Activated CD4-positive, alpha-beta T cell treated with anti-CD3 and anti-CD28 coated beads, Interleukin-10, Interleukin-2, amounts not matched to agents 100 ng/mL and 50 ng/mL, durations not matched to agents 16 hours and 8 hours (primary cell): ENCODE measurements at places on chromosomes 7 and 10.

GRCh38 chr7:121853307-121853706 is 19.7 kb upstream of the PTPRZ1 start:
- DNase-seq: no peak

- no peak for DNase-seq
Observed at GRCh38 chr7:123120286-123120685, 79.5 kb downstream of the SLC13A1 start.

DNA sequence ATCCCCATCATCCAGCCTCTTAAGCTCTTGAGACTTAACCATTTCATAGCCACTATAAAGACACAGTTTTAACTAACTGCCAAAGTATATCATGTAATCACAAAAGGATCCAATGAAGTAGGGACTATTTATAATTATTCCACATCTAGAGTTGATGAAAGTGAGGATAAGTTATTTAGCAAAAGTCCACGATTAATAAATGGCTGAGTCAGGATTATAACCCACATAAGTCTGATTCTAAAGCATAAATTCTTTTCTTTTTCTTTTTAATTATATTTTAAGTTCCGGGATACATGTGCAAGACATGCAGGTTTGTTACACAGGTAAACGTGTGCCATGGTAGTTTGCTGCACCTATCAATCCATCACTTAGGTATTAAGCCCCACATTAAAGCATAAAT is 166.1 kb downstream of the PPP1R3A start:
- DNase-seq: no peak

GRCh38 chr7:139698844-139699243 is 79.0 kb downstream of the HIPK2 start:
- DNase-seq: no peak

DNA sequence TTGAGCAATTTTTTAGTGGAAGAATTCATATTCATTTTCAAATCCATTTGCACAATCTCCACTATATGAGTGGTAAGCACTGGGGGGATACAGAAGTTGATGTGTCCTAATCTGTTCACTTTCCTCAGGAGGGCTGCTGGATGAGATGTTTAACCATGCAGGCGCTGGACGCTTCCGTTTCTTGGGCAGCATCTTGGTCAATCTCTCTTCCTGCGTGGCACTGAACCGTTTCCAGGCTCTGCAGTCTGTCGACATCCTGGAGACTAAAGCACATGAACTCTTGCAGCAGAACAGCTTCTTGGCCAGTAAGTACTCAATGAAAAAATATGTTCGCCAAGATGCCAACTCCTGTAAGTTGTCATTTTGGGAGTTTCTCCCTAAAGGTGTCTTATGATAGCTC is 179.3 kb downstream of the ABCA13 start:
- no peak for DNase-seq

- no peak for DNase-seq
Observed at GRCh38 chr7:21011153-21011552, 224.5 kb upstream of the SP8 start.

GRCh38 chr7:117386110-117386706 is 41.1 kb downstream of the ASZ1 start:
- no peak for DNase-seq

DNA sequence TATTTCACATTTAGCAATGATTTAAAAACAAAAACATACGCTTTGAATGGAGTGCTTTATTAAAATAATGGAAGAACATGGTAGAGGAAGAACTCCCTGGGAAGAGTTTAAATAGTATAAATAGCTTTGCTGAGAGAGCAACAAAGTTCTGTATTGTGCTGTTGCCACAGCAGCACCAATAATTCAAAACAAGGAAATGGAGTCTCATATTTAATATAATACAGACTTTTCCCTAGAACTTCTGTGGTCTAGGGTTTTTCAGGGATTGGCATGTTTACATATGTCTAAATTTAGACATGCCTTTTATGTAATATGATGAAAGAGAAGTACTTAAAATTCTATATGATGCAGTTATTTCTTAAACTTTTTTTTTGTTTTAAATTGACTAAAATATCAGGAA is 217.2 kb upstream of the HDAC9 start:
- no peak for DNase-seq

DNA sequence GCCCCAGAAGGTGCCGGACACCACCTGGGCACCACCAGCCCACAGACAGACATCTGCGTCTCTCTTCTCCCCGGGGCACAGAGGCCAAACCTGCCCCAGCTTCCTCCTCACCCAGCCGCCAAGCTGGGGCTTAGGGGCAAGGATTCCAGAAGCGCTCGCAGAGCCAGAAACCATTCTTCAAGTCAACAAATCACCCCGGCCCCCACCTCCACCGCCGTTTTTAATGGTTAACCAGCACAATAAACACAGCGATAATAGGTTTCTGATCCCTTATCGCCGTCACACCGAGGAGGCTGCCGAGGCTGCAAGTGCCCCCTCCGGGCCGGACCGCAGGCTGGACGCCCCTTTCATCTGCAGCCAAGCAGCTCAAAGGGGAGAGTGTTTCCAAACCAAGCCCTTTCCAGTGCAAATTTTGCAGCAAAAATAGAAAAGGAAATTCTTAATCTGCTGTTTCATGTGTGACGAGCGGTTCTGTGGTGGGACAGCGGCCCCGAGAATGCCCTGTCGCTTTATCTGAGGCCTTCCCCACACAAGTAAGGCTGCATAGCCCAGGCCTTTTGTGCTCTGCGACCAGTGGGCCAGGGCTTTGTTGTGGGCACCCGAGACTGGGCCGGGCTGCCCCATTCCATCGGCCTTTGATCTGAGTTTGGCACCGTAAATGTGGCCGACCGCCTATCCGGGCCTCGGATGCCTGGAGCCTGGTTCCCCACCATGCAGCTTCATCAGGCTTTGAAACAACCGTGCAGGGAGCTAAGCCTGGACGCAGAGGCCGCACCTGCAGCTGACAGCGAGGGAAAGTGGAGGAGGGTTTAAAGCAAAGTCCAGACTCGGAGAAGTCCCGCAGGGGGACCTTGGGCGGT is 83.2 kb downstream of the FOXL3 start:
- no peak for DNase-seq

GRCh38 chr10:33306126-33306525 is 28.3 kb downstream of the NRP1 start:
- no peak for DNase-seq

DNA sequence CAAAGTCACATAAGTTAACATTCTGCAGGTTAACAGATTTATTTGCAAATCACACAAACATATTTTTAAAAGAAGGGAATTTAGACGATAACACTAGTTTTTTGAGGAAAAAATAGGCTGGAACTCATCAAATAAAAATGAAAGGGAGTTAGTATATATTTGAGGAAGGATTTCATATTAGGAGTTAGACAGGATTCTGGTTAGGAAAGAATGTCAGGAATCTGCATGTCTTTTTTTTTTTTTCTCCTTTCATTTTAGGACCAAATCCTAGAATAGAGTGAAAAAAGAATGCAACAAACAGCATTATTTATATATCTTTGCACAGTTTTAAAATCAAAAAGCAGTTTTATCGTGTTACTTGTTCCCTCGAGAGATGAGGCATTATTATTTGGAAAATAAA is 8.9 kb upstream of the TRDMT1 start:
- DNase-seq: no peak

DNA sequence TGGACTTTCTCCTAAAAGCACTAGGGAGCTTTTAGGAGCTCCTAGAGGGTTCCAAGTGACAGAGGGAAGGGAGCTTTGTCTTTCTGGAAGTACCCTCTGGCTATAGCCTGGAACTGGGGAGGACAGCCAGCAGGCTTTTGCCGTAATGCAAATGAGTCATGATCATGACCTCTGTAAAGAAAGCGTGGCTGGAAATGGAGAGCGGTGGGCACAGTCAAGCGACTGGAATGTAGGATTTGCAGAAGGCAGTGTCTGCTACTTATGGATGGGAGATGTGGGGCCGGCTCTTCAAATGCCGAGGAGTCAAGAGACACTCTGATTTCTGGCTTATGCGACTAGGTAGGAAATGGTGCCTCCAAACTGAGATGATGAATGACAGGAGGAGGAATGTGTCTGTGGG is 34.6 kb upstream of the PLPP4 start:
- DNase-seq: no peak

DNA sequence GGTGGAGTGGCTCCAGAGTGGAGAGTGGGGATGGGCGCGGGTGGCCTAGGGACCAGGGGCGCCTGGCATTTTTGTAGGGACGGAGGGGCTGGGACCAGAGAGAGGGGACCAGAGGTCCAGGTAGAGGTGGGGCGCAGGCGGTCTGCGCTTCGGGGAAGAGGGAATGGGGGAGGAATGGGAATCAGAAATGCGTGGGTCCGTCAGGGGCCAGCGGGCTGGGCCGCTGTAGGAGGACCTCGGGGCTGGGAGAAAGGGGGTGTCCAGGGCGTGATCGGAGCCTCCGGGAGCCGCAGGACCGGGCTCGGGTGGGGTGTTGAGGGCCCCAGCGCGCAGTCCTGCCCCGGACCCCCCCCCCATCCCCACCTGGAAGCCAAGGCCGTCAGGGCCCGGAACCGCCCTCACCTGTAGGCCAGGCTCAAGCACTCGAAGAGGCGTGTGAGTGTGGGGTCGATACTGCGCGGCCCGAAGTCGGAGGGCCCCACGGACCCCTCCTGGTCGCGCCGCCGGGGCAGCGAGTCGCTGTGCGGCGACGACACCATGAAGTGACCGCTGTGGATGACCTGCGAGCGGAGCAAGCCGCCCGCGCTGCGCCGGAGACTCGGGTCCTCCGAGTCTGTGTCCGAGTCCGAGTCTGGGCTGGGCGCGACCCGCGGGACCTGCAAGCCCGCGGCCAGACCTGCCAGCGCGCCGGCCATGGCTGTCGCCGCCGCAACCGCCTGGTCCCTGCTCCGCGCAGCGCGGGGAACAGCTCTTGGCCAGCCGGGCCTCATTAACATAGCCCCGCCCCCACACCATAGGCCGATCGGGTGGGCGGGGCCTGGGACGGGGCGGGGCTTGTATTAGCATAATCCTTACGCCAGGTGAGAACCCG is at the start of gene MLXIPL:
Gene MLXIPL, minus strand, starts transcription at position 725 of the 871 bp plus-strand sequence. Its CDS starts 30 bp downstream, at position 695.
- DNase-seq: peak; percentile 65

- DNase-seq: peak; percentile 41
Observed at GRCh38 chr10:12214763-12215218, 18.8 kb downstream of the CDC123 start.

GRCh38 chr10:12051241-12051640 is 8.6 kb upstream of the UPF2 start:
- no peak for DNase-seq

- DNase-seq: no peak
Observed at GRCh38 chr10:91051829-91052228, 130.9 kb upstream of the ANKRD1 start.

GRCh38 chr7:6035686-6036085 is 4.5 kb downstream of the ANKRD61 start:
- DNase-seq: no peak

DNA sequence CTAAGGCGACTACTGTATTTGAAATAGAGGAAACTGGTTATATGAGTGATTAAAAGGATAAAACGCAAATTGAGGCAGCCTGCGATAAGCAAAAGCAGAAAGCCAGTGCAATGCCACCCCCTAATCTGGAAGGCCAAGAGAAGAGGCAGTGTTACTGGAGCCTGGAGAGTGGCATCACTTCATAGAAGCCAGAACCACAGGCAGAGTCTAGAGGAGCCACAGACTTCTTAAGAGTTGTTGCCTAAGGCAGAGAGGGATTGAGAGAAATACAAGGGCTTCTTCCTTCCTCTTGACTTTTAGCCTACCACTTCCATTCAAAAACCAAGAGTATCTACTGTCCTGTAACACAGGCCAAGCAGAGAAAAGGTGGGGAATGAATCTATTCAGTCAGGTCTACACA is 94.9 kb upstream of the SKAP2 start:
- no peak for DNase-seq

DNA sequence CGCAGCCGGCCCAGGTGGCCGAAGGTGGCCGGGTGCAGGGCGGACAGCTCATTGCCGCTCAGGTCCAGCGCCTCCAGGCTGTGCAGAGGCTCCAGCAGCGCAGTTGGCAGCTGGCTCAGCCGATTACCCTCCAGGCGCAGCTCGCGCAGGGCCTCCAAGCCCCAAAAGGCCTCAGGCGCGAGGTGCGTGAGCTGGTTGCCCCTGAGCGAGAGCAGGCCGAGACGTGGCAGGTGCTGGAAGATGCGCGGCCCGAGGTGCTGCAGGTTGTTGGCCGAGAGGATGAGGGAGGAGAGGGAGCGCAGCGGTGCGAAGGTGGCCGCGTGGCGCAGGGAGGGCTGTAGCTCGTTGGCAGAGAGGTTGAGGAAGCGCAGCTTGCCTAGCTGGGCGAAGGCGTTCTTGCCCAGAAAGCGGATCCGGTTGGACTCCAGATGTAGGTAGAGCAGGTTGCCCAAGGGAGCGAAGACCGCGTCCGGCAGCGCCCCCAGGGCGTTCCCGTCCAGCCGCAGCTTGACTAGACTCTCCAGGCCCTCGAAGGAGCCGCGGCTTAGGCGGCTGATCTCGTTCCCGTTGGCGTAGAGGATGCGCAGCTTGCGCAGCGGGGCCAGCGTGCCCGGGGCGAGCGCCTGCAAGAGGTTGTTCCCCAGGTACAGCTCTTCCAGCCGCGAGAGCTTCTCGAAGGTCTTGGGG is 923 bp downstream of the TRIL start:
- peak; percentile 6 for DNase-seq

DNA sequence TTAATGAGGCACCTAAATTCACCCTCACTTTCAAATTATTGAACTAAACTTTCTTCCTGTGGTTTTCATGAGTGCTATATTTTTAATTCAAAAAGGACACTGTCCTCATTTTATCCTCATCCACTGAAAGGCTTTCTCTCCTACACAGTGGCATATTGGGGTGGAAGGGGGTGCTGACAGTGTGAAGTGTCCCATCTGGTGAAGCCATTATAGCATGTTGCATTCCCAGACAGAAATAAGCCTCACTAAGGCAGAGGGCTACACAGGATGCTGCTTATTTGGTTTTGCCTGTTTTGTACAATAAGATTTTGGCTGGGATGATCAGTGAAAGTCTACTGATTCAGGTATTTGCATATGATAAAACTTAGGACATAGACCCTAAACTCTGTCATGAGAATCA is 82.4 kb upstream of the INHBA start:
- DNase-seq: no peak

GRCh38 chr7:26603631-26604030 is 260.8 kb downstream of the SKAP2 start:
- DNase-seq: no peak

DNA sequence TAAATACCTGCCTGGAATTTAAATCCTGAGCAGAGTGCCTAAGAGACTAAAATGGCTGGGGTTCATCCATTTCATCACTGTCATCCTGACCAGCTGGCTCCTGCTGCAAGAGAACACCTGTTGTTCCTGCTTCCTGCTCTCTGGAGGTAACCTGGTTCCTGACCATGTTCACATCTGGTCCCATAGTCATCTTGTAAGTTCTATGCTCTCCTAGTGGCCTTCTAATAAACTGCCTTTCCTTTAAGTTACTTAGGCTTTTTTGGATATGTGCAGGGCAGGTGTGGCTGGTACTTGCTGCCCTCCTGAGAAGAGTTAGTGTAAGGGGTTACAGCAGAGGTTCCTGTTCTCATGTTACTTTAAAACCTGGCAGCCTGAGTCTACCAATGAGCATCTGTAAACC is 80.0 kb downstream of the NRCAM start:
- no peak for DNase-seq

DNA sequence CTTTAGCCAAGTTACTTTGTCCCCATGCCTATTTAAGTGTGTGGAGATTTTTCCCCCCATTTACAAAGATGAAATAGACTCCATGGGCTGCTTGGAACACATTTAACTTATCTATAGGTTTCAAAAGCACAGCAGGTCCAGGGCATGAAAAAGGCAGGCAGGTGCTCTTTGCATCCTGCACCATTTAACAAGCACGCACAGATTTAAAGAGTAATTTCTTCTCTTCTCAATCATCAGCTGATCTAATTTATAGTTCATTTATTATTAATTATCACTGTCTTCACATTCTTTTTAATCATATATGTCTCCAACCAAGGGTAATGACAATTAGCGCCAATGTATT is 156.8 kb downstream of the CACNA2D1 start:
- DNase-seq: no peak

- DNase-seq: no peak
Observed at GRCh38 chr10:69125554-69125953, 1.6 kb downstream of the VPS26A start.
